ENCODE measurements at places on chromosomes 12 and 14.

GRCh38 chr12:68844788-68845695 is 37.1 kb downstream of the MDM2 start:
- no peak for DNase-seq

DNA sequence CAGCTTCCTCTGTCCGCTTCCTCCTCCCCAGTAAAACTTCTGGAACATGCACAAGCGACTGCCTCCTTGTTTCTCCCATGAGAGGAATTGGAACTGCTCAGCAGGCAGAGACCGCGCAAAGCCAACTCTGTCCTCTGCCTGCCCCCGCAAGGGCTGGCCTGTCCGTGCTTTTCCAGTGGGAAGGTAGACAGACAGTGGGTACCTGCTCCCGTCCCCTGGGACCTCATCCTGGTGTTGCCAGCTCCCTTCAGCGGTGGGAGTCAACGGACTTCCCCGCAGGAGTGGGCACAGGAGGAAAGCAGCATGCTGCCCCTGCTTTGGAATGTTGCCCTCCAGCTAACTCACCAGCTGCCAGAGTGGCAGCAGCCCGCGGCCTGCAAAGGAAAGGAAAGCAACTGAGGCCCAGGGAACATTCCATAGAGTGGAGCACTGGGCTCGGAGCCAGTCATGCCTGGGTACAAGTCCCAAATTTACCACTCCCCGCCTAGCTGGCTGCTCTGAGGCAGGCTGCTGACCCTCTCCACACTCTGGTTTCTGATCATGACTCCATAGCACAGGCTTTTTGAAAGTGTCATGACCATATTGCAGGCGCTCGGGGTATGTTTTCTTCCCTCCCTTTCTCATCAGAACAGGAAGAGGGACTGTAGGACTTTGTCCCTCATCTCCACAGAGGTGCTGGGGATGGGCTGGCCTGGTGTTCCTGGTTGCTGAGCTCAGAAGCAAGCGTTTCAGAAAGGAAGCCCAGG is 89.2 kb upstream of the CLMN start:
- no peak for DNase-seq

DNA sequence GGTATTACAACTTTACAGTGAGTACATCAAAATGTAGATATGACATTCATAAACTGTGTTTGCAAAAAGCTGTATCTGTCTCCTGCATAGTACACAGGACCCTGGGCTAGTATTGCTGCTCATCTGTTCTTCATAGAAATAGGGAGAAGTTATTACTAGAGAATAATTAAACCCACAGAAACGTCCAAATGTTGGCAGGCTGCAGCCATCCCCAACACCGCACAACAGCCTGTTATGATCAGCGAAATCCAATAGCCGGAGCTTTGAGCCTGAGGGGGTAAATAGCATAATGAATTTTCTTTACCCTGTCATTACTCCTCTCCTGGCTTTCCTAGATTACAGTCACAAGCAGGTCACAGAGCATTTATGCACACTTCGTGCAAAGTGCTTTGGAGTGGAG is 178.0 kb downstream of the DACT1 start:
- DNase-seq, result no peak

DNA sequence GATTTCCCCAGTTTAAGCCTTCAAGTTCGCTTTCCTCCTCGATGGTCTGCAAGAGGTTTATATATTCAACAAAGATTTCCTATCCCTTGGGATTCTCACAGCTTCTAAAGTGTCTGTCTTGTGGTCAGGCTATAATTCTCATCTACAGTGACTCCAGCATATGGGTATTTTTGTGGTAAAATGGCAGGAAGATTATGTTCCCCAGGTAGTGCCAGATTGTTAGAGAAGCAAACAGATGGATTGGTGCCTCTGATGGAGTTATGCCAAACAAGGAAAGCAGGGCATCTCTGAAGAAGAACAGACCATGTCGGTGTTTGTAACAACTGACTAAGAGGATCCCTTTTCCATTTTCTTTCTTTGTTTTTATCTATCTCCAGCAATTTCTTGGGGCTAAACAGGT is 5.5 kb upstream of the CCDC175 start:
- no peak for DNase-seq

GRCh38 chr14:99515301-99516155 is 34.3 kb downstream of the CCNK start:
- no peak for DNase-seq
